ENCODE measurements at places on chromosomes 1 and 21.

DNA sequence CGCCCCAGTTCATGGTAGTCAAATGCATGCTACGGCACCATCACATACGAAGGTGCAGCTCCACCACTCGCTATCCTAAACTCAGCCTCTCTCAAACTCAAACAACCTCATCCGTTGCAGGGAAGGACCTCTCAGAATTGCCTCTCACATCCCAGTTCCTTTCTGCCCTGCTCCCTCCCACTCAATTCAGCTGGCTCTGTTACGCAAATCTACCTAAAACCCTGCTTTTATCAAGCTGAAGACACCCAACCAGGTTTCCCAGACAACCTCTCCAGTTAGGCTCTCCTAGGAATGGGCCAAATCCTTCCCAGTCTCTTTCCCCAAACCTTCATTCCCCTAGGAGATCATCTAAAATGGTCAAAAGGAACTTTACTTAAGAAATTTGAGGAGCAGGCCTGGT lies 62.9 kb downstream of the CLSTN1 start:
- no peak for DNase-seq

DNA sequence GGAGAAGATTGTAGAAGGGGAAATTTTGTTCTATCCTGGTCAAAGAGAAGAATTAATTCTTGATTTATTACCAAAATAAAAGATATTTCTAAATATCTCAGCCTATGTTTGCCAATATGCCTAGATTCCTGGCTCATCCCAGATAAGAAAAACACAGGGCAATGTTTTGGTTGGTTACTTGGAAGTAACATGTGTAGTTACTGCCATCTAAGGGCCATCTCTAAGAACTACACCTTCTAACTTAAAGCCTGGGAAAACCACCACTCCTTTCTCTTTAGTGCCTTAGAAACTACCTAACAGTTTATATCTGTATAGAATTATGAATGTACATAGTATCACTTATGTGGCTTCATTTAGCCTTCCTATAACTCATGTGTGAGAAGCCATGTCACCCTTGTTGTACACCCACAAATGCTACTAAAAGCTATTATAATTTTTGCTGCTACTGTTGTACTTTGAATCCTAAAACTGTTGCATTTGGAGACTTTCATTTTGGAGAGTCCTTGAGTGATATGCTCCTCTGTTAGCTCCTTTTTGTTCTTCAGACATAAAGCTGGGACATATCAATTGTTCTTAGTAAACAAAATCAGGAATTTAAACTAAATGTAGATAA lies 4.5 kb downstream of the AIM2 start:
- DNase-seq, result no peak

GRCh38 chr1:67532452-67533216 lies 102.4 kb upstream of the SERBP1 start:
- no peak for DNase-seq

- DNase-seq, result no peak
These were observed 124.2 kb downstream of the ADSS2 start for GRCh38 chr1:244327533-244327932.

DNA sequence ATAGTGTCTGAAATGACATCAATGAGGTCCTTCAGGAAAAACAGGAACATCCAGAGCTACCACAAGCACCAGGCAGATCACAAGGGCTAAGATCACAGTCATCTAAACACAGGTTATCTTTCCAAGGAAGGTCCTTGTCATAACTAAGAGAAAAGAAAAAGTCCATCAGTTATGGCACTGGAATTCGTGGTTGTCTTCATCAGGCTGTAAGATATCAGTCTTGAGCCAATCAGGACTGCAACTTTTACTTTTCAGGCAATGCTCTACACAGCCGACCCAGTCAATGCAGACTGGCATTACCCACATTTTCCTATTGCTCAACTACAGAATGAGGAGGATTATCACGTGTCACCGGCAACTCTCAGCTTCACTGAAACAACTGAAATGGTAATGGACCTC lies 26.4 kb downstream of the SORT1 start:
- DNase-seq, result no peak

GRCh38 chr1:89873770-89874169 lies 52.9 kb downstream of the LRRC8D start:
- DNase-seq, result no peak

GRCh38 chr1:5513846-5514526 lies 478.2 kb downstream of the NPHP4 start:
- DNase-seq, result no peak

DNA sequence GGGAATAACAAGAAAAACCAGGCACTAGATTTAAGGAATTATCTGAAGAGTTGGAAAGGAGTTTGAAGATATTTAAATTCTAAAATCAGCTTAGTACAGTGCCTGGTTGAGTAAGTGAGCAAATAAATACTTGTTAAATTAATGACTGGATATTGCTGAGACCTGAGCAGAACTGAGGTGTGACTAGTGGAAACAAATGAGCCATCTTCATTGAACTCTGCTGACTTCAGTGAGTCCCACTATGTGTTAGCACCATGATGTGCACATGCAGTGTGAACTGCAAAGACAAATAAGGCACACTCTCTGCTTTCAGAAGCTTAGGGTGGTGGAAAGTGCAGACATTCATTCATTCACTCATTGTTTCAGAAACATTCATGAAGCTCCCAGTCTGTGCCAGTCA lies 48.7 kb downstream of the ELAPOR1 start:
- no peak for DNase-seq

- DNase-seq, result no peak
These were observed 90.0 kb downstream of the SELENOF start for GRCh38 chr1:86823821-86824500.

DNA sequence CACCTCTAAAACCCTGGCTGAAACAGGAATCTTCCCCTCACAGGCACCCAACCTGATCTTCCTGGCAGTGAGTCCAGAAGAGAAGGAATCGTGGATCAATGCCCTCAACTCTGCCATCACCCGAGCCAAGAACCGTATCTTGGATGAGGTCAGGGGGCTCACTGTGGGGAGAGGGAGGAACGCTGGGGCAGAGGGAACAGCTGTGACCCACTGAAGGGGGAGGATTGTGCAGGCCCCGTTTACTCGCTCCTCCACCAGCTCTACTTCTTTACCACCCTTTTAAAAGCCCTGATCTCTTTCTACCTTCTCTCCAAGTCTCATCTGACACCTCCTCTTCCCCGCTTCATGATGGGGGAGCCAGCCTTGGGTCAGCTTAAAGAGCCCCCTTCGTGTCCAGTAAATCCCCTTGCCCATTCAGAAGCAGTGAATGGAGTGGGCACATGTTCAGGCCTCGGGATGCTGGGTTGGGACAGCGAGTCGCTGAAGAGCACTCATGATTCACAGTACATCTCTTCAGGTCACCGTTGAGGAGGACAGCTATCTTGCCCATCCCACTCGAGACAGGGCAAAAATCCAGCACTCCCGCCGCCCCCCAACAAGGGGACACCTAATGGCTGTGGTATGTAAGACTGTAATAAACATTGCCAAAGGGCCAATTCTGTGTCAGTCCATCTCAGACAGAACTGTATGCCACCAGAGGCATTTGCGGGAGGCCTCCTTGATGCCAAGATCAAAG lies 7.3 kb downstream of the PLEKHO1 start:
- no peak for DNase-seq

- no peak for DNase-seq
These were observed 1366.2 kb downstream of the PLA2G4A start for GRCh38 chr1:188194916-188195315.

- DNase-seq, result no peak
These were observed 37.9 kb upstream of the USP24 start for GRCh38 chr1:55252942-55253589.

GRCh38 chr21:26179501-26179900 lies 8.9 kb upstream of the APP start:
- no peak for DNase-seq

DNA sequence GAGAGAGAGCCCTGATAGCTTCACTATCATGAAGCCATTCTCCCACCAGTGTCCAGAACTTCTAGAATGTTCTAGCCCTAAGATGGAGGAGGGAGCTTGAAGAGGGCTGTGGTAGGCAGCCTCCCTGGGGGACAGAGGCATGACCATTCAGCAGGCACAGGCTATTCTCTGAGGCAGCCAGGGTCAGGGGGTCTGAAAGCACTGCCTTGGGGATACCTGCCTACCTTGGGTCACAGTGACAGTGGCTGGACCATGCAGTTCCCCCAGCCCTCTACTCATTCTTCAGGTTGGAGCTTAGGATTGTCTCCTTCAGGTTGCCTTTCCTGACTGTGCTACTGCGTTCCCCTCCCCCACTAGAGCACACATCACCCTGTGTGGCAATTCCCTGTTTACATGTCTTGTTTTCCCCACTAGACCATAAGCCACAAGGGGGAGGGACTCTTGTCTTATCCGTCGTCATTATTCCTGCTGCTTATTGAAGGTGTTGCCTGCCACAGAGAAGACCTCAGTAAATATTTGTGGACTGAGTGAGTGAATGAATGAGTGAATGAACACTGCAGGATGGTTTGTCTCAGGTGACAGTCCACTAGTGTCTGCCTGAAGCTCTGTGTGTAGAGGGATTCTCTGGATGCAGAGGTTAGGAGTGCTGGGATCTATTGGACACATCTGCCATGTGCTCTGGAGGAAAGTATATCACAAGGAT lies 5.2 kb downstream of the ZDHHC18 start:
- DNase-seq, result no peak

DNA sequence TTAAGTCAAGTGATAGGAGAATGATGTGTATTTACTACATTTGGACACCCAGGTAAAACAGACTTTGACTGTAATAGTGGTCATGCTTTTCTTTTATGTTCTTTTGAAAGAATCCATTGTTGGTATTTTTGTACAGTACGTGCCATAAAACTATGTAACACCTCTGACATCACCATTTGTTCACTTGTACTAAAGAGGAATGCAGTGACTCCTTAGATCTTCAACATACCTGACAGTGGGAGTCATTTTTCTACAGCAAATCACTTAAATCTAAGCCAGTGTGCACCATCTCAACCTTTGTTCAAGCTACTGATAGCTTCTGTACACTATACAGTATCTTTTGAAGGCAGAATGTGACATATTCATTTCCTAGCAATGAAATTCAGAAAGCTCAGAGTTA lies 6.3 kb upstream of the PLD5 start:
- no peak for DNase-seq

GRCh38 chr1:229268505-229268904 lies 2.4 kb upstream of the RAB4A start:
- DNase-seq, result no peak

GRCh38 chr1:35278886-35279554 lies 10.5 kb downstream of the ZMYM4 start:
- no peak for DNase-seq

DNA sequence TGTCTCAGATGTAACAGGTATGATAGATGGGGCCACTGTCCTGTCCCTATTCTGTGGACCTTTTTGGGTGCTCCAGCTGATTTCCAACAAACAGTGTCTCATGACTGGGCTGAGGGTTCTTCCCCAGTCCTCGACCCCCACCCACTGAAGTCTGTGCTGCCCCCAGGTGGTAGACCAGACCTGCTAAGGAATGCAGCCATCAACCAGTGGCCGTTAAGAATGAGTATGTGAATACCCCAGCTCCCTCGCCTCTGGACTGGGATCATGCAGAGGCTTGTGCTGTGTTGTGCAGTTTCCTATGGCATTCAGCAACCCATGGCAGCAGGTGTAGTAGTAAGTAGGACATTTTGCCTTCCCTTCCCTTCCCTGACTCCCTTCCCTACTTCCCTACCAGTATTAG lies 183.1 kb upstream of the KAZN start:
- DNase-seq, result no peak

GRCh38 chr1:214637722-214638458 lies 34.9 kb downstream of the CENPF start:
- DNase-seq, result no peak
